Fibroblast of the conjunctiva (primary cell): ENCODE measurements at places on chromosomes 5 and 9.

DNA sequence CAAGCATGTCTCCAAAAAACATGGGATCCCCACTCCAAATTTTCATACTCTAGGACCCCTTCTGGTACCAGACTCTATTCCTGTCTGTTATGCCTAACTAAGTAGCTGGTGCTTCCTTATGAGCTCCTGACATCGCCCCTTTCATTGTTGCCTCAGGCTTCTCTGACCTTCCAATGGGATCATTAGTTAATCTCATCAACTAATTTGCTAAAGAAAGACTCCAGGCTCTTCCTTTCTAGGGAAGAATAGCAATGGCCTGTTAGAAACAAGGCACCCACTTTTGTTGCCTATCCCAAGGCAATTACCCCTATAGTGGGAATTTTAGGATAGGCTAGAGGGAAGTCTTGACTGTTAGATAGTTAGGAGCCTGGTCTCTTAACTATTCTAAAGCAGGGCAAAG is 369.5 kb downstream of the MLLT3 start:
- DNase-seq = no peak

DNA sequence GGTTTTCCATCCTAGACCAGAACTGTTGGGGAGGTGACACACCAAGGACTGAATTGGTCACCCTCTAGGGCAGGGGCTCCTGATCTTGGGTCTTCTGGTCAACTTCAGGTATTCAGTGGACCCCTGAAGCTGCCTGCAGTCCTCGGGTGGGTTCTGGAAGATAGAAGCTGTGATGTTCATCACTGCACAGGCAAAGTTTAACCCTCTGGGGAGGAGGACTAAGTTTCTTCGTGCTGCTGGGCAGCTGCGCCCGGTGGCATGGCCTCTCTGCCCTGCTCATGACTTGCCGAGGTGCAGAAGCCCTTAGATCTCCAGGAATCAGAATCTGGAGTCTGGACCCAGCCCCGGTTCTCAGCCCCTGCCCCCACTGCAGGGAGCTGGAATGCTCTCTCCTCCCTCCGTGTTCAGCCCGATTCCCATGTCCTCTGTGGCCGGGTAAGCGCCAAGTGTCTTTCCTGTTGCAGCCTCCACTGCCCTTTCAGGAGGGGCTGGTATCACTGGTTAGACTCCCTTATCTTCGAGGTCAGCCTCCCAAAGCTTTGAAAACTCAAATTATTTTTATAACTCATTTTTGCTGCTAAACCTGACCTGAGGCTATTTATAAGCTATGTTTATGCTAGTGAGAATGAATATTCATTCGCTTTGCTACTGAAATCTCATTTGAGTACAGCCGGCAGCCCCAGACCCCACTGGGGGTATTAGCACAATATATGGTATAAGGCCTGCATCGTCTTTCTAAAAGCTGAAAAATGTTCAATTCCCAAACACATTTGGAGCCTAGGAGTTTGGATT is 1.7 kb downstream of the LAMC3 start:
- DNase-seq = no peak

DNA sequence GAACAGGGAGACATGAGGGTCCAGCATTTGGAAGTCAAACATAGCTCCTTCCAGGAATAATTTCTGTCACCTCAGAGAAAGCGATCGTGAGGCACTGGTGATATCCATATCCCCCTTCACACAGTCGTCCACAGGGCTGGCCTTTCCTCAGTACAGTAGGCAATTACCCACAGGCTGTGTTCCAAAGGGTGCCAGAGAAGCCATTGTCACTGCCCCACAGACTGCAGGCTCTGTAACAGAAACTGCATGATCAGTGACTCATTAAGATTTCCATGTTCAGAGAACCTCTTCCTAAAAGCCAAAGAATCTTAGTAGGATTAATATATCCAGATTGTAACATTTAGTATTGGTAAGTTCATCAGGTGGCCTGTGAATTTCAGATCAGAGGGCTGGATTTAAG is 127.6 kb downstream of the RPS23 start:
- no peak for DNase-seq

DNA sequence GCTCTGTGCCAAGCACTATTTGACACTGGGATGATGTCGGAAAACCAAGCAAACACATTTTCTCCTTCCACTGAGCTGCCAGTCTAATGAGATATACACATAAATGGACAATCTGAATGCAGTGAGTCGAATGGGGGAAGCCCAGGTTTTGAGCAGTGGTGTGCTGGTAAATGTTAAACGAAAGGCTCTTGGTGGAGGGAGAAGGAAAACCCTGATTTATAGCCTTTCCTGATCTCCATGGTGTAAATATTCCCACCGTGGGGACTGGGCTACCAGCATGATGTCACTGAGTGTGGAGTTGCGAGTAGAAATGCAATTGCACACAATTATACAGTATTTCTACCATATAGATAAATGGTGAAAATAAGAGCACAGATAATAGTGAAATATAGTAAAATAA is 5.0 kb upstream of the GSN start:
- no peak for DNase-seq

DNA sequence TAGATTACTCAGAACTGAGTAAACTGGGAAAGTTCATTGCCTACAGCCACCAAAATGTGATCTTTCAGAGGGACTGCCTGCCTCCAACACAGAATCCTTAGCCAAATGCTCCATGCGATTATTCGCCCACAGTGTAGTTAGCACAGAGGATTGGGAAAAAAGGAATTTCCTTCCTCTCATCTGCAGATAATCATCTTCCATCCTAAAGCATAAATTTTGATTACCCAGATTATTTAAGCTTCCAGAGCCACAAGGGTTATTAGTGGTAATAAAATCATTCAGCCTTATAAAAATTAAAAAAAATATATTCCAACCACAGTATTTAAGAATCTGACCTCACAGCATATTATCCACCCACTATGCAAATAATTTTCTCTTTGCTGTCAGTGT is 285.3 kb upstream of the GRAMD2B start:
- no peak for DNase-seq

DNA sequence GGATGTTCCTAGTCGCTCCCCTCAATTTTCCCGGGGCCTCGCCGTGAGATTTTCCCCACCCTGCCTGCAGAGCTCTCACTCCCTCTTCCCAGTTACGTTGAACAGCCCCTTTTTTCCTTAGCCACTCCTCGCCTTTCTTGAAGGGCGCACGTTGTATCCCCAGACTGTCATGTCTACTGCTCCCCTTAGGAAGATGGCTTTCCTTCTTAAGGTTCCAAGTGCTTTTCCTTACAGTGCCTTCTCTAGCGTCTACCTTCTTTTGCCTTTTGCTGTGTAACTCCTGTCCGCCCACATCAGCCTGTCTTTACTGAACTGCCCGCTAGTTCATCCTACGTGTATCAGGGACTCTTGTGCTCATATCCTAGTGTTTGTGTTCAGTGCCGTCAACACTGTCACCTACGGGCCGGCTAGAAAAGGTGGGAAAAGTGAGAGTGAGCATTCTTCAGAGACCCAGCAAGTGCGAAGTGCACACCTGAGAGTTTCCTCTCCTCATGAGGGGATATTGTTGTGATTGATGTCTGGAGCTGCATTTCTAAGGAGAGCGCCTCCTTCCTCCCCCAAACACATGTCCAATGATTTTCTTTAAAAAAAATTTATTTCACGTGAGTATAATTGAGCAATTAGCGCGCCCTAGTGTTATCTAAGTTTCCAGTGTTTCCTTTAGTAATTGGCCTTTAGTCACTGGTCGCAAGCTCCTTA is 764 bp downstream of the CAMLG start:
- DNase-seq = peak; percentile 9

DNA sequence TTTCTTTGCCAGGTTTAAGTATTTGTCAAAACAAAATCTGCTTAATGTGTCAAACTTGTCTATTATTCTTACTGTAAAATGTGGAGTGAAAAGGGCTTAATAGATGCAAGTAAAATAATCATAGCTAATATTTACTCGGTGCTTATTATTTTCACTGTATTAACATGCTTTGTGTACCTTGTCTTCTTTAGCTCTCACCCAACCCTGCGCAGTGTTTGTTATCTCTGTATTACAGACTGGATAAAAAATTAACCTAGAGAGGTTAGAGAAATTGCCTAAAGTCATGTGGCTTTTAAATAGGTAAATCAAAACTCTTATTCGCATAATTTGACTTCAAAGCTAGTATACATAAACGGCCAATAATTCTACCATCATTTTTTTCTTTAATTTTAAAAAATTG is 1864.8 kb downstream of the MAT2B start:
- no peak for DNase-seq

GRCh38 chr9:92547356-92547755 is 11.6 kb upstream of the ECM2 start:
- no peak for DNase-seq
